ENCODE measurements at places on chromosomes 16 and 17.

- DNase-seq, result no peak
Measured at GRCh38 chr16:89563639-89564392, 3.3 kb downstream of the RPL13 start.

DNA sequence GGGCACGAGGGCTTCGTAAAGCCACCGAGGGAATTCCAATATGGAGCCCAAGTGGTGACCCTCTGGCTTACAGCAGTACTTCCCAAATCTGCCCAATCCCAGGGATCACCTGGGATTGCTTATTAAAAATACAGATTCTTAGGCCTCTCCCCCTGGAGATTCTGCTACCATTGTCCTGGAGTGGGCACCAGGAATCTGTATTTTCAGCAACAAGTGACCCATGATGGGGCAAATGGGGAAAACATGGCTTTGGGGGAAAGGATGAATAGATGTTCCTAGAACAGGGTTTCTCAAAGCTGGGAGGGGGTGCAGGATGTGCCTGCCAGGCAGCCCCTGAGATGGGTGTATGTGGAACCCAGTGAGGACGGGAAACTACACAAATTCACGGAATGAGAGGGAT, 40.6 kb downstream of the EMP2 start:
- no peak for DNase-seq

DNA sequence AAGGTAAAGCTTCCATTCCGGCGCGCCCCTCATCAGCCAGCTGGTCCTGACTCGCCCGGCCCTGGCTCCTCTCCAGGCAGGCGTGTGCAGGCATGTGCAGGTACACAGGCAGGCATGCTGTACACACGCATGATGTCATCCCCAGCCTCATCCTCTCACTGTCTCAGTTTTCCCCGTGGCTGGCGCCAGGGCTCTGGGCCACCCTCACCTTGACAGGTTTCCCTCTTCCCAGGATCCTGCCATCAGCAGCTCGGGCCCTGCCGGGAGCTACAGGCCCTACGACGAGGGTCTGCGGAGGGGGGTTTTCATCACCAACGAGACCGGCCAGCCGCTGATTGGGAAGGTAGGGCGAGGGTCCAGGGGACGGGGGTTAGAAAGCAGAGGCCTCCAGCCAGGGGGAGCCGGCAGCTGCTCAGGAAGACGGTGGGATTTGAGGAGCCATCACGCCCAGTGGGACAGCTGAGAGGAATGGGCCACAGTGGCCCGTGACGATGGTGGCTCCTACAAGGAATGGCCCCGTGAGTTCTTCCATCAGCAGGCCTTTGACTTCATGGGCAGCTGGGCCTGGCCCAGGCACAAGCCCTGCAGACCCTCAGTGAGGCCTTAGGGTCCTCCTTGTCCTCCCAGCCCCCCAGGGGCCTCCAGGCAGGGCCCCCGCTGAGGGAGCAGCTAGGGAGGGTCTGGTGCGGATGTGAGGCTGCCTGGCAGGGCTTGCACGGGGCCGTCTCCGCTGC, 8.5 kb downstream of the GAA start:
- DNase-seq, result no peak

DNA sequence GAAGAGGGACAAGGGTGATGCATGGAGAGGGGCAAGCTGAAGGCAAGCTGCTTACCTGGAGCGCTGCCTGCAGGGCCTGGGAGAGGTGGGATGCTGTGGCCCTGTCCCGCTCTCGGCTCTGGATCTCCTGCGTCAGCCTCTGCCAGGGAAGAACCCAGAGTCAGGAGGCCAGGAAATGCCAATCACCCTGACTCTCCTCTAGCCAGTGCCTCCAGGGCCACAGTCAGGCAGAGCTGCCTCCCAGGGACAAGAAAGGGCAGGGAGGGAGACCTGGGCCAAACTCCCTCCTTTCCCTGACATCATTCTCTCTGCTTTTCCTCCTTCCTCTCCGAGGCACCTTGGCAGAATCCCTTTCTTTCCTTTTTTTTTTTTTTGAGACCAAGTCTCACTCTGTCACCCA, 11.3 kb downstream of the CDK3 start:
- no peak for DNase-seq

DNA sequence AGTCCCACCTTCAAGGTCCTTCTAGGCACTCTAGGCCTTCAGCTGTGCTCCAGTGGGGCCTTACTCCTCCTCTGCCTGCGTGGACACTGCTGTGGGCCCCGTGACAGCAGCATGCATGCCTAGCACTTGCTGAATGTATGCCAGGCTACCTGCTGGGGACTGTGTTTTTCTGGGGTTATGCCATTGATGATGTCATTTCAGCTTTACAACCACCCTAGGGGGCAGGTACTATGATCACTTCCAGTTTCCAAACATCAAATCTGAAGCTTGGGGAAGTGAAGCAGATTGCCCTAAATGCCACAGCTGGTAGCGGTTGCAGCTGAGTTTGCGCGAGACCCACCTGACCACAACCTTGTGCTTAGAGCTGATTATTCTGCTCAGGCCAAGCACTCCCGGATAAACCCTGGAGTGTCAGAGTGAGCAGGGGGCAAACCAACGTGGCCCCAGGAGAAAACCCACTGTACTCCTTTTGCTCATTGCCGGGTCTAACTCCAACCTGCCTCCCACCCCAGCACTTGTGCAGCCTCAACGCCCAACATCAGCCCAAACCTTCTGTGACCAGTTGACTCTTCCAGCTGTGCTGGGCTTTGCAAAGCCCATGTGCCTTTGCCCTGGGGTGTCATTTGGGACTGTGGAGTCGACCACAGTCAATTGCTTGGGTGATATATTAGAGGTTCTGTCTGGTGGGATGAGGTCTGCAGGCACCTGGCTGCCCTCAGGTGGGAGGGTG, 168.4 kb downstream of the ENGASE start:
- DNase-seq, result no peak

DNA sequence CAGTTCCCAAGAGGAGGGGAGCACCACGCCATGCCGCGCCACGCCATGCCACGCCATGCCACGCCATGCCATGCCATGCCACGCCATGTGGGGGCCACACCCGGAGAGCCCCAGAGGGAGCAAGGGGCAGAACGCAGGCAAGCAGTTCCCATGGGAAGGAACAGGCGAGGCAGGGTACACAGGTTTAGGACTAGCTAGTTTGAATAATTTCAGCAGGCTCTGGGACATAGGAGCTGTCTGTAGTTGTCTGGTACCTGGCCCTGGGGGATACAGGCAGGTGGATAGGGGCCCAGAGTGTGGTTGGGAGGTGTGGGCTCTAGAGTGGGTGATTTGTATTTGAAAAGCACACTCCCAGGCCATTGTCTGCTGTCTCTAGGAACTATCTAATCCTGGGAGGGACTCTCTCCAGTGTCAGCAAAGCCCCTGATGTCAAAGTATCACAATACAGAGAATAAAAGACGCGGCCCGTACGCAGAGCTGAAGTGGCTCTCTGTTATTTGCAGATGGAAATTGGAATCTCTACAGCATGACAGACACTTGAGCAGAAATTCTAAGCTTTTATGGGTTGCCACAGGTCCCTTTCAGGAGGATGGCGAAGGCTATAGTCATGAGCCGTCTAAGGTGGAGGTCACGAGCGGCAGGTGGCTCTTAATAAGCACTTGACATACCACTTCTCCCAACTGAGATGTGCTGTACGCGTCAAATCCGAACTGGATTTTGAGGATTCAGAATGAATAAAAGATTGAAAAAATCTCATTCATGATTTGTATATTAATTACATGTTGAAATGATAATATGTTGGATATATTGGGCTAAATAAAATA, 220.8 kb upstream of the TNRC6C start:
- no peak for DNase-seq

GRCh38 chr17:73690676-73691075, 46.4 kb upstream of the SDK2 start:
- no peak for DNase-seq

GRCh38 chr17:61737820-61738219, 125.5 kb downstream of the BRIP1 start:
- no peak for DNase-seq

GRCh38 chr16:73956587-73957494, 339.8 kb upstream of the PSMD7 start:
- no peak for DNase-seq

- no peak for DNase-seq
Measured at GRCh38 chr16:27951489-27952120, 111.9 kb downstream of the GSG1L start.

DNA sequence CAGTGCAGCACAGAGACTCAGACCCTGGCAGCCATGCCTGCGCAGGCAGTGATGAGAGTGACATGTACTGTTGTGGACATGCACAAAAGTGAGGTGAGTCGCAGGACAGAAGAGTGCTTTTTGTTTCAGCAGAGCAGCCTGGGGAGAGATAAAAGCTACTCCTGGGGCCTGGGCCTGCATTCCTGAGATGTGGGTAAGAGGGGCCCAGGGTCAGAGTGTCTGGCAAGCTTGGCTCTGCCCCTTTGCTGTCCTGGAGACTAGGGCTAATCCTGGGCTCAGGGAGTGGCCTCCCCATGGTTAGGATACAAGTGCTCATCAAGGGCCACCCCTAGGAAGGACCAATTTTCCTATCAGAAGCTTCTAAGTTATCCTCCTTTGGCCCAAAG, 4.8 kb upstream of the ERBB2 start:
- DNase-seq, result no peak

- no peak for DNase-seq
Measured at GRCh38 chr17:60496041-60496440, 30.0 kb downstream of the APPBP2 start.

DNA sequence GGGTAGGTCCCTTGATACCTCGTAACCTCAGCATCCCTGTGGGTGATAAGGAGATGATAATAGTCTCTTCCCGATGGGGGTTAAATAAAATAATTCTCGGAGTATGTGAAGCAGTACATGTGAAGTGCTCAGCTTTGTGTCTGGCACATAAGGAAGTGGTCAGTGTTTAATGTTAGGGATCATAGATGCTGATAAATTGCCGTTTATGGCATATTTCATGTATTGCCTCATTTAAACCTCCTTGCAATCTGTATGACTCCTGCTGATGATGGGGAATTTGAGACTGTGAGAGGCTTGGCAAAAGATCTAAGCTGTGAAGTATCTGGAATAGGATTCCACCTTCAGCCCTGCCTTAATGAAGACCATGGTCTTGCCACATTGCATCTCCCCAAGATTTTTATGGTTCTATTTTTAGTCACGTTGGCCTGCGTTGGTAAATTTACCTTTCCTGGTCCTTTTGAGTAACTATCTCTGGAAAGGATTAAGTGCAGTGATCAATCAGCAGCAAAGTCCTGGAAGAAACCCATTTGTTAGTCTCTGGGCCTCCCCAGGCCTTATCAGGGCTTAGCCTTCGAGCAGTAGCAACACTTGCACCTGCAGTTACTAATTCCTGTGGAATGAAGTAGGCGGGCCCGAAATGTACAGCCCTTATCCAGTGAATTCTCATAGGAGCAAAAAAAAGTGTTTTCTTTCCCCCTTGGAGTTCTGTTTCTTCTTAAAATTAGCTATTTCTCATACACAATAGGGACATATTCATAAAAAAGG, 144.9 kb downstream of the WWOX start:
- no peak for DNase-seq

GRCh38 chr16:21603928-21604327, 4.6 kb downstream of the METTL9 start:
- no peak for DNase-seq

DNA sequence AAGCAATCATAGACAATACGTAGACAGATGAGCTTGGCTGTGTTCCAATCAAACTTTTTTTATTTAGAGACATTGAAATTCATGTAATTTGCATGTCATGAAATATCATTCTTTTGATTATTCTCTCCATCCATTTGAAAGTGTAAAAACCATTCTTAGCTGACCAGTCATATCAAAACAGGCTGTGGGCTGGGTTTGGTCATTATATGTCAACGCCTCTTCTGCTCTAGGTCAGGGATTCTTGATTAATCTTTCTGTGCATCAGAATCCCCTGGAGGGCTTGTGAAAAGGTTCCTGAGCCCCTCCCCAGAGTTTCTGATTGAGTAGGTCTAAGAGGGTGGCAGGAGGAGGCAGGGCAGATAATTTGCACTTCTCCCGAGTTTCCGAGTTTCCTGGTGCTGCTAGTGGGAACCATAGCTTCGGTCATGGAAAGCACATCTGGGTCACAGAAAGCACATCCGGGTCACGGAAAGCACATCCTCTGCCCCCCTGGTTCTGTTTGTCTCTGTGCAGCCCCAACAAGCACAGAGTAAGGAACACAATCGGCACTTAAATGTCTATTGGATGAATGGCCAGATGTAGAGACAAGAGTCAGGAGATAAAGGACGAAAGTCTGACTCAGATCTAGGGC, 16.4 kb downstream of the PIMREG start:
- no peak for DNase-seq

DNA sequence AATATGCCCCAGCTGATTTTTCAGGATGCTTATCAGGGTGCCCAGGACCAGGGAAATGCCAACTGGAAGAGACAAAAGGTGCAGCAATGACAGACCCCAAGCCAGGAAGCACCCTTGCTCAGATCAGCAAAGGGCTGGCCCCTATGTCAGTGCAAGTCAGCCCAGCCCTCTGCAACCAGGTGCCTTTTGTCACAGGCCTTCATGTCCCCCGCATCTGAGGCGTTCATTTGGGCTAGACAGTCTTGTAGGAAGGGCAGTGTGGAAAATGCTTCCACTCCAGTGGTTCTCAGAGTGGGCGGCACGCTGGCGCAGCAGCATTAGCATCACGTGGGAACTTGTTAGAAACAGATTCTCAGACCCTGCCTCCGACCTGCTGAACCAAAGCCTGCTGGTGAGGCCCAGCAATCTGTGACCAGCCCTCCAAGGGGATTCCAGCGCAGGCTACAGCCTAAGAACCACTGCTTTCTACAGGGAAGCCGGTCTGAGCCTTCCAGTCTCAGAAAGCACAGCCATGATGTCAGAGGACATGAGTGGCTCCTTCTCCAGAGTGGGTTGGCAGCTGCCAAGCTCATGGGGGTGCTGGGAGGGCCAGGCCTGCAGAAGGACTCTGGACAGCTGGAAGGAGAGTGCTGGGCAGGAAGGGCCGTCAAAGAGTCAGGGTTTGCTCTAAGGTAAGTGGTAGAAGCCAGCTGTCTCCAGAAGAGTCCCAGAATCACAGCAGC, 13.1 kb downstream of the SLC47A2 start:
- no peak for DNase-seq

DNA sequence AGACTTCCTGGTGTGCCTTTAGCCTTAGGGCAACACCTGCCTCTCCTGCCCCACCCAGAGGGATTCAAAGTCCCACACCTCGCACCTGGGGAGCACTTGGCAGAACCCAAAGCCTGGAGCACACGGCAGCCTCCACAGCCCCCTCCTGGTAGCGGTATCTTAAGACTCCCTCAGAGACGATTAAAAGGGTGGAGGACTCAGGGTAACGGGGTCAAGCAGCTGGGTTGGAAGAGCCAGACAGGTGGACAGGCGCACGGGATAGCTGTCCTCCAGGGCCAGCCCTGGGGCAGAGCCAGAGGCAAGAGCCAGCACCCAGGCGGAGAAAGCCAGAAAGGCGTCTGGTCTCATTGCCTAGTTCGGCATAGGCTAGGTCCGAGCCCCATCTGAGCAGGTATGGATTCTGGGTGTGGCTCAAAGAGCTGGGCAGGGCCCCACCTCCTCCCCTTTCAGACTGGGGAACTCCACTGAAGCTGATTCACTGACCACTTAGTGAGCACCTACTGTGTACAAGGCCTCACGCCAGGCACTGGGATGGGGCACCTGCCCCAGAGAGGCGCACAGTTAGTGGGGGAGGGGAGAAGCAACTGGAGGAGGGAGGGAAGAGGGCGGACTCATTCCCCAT, 55.0 kb upstream of the MEAK7 start:
- DNase-seq, result no peak

- DNase-seq, result no peak
Measured at GRCh38 chr17:39115135-39115534, 36.3 kb downstream of the PLXDC1 start.

GRCh38 chr17:55458978-55459377, 37.3 kb upstream of the MMD start:
- DNase-seq, result no peak

- peak; percentile 73 for DNase-seq
Measured at GRCh38 chr17:81487487-81488275, 24.9 kb downstream of the ACTG1 start.
